Hypothalamus (tissue), 51 donors: ENCODE measurements at places on chromosomes 5 and 9.

- DNase-seq = no peak
Observed at GRCh38 chr5:56270058-56270457, 36.9 kb upstream of the ANKRD55 start.

- no peak for DNase-seq
Observed at GRCh38 chr5:31434898-31435297, 97.0 kb downstream of the DROSHA start.

- no peak for DNase-seq
Observed at GRCh38 chr5:171031977-171032376, 170.2 kb downstream of the RANBP17 start.

- no peak for DNase-seq
Observed at GRCh38 chr5:162067655-162068411, at the start of gene GABRG2. Gene GABRG2 (plus strand): TSS chr5:162067773. CDS start chr5:162068000, 227 bp downstream.

- no peak for DNase-seq
Observed at GRCh38 chr5:28281351-28281750, 1243.0 kb upstream of the CDH9 start.

- no peak for DNase-seq
Observed at GRCh38 chr5:59607138-59607765, 286.3 kb downstream of the PDE4D start.

- no peak for DNase-seq
Observed at GRCh38 chr5:1503241-1504068, 20.3 kb downstream of the LPCAT1 start.

DNA sequence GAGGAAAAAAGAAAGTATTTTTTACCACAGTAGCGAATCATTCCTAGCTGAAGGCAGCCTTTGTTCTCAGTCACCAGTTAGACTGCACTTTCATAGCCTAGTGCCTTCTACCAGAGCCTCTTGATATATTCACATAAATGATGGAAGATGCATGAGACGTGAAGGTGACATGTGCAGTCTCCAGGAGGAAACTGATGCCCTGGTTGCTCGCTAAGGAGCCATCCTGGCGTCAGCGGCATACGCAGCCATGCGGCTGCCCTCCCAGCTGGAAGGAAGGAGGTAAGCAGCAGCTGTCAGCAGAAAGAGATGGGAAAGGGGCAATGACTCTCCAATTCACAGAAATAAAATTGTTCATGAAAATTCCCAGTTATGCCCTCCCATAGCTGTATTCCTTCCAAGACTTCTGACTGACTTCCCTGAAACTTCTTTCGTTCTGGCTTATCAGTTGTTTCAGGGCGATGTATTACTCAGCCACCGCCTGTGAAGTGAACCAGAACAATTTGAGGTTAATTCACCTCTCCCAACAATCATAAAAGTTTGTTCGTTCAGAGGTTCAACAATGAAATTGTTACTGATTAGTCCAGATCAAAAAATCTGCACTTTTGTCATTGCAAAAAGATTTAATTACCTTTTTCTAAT lies 331.2 kb downstream of the NR2F1-AS1 start:
- DNase-seq = no peak

DNA sequence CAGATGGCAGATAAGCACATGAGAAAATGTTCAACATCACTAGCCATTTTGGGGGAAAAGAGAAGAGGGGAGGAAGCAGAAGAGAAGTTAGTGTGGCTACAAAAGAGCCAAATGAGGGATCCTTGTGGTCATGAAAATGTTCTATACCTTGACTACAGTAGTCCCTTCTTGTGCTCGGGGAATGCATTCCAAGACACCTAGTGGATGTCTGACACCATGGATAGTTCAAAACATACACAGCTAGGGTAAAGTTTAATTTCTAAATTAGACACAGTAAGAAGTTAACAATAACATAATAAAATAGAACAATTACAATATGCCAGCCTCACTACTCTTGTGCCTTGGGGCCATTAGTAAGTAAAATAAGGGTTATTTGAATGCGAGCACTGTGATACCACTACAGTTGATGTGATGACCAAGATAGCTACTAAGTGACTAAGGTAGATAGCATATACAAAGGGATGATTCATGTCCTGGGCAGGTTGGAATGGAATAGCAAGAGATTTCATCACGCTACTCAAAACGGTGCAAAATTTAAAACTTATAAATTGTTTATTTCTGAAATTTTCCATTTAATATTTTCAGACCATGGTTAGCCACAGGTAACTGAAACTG lies 344.1 kb downstream of the NR2F1-AS1 start:
- no peak for DNase-seq

DNA sequence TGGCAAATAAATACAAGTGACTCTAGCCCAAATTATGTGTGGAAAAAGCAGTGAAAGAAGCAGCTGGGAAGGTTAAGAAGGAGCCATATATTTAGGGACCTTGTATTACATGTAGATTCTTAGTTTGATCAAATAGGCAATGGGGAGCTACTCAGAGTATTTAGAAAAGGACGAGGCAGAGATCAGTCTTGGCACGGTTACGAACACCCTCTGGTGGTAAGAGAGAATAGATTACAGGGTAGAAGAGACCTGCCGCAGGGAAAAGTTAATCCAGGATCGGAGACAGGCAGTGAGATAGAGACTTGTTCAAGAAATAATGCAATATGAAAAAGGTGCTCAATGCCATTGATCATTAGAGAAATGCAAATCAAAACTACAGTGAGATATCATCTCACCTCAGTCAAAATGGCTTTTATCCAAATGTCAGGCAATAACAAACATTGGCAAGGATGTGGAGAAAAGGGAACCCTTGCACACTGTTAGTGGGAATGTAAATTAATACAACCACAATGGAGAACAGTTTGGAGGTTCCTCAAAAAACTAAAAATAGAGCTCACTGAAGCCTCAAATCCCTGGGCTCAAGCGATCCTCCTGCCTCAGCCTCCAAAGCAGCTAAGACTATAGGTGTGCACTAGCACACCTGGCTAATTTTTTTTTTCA lies 12.0 kb downstream of the INIP start:
- DNase-seq = peak; percentile 7

GRCh38 chr5:1868886-1869475 lies 13.7 kb downstream of the IRX4 start:
- DNase-seq = no peak

DNA sequence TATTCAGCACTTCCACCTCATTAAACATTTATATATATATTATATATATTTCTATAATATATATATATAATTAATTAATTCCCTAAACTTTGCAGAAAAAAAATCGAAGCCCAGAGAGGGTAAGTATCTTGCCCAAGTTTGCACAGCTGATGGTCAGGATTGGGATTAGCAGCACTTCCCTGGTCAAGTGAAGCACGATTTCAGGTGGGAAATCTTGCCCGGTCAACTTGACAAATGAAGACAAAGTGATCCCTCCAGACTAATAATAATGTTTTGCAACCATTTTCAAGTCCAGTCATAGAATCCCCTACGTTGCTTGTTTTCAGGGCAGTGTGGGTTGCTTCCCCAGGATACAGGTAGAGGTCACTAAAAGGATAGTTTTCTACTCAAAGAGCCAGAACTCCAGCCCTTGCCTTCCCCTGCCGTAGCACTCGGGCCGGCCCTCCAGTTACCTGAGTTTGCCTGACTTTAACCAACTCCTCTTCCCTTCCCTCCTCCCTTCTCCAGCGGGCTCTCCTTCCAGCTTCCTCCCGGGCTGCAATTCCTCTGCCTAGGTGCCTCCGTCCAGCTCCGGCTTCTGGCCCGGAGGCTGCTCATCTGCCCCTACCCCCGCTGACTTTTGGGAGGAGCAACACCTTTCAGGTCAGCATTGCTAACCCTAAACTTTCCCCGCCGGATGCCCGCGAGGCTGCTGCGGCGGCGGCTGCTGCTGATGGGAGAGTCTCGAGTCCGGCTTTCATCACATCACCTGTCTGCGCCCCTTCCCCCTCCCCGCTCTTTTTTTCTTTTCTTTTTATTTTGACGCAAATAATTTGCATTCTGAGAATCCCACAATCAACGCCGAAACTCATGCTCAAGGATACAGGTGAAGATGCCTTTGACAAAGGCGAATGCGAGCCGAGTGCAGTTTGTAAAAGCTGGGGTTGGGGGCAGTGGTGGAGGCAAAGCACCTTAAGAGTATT lies 930 bp downstream of the PRLR start:
- DNase-seq = no peak

- no peak for DNase-seq
Observed at GRCh38 chr9:21392270-21392669, 7.1 kb upstream of the IFNA2 start.

DNA sequence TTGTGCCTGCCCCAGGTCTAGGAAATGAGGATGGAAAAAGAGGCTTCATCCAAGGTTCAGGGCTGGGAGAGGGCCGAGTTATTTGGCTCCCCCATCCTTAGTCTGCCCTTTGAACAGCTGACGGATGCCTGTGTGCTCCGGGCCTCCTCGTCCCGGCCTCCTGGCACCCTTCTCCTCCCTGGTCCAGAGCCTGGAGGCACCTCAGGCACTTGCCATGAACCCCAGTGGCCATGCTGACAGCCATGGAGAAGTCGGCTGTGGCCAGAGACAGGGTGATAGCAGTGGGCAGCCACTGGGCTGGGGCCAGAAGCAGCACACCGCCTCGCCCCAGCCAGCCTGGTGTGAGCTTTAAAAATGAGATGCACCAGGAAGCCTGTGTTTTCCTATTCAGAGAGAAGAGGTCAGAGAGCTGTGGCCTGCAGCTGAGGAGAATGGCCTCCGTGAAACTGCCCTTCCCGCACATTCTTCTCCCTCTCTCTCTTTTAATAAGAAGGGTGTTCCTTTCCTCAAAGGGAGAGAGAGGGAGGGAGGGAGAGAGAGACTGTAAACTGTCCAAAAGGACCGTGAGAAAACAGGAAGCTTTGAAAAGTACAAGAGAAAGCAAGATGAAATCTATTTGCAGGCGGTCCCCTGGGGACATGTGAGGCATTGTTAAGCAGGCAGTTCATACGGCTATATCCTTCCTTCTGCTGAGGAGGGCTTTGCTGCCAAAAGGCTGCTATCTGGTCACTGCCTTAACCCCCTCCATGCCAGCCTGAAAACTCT lies 55.3 kb downstream of the ZNF366 start:
- no peak for DNase-seq

DNA sequence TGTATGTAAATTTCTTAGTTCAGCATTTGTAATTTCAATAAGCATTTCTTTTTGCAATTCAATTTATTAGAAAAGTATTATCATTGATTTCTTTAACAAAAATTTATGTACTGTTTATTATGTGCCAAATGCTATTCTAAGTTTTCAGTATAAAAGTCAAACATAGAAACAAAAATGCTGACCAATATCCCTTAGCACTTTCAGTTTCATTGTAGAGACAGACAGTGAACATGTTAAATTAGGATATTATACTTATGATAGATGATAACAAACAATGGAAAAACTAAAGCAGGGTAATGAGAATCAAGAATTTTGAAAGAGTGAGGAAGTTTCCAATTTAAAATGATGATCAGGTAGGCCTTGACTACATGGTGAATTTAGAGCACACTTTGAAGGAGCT lies 1106.0 kb downstream of the TAF11L14 start:
- no peak for DNase-seq

- no peak for DNase-seq
Observed at GRCh38 chr9:111622626-111623025, 8.5 kb upstream of the DNAJC25 start.

DNA sequence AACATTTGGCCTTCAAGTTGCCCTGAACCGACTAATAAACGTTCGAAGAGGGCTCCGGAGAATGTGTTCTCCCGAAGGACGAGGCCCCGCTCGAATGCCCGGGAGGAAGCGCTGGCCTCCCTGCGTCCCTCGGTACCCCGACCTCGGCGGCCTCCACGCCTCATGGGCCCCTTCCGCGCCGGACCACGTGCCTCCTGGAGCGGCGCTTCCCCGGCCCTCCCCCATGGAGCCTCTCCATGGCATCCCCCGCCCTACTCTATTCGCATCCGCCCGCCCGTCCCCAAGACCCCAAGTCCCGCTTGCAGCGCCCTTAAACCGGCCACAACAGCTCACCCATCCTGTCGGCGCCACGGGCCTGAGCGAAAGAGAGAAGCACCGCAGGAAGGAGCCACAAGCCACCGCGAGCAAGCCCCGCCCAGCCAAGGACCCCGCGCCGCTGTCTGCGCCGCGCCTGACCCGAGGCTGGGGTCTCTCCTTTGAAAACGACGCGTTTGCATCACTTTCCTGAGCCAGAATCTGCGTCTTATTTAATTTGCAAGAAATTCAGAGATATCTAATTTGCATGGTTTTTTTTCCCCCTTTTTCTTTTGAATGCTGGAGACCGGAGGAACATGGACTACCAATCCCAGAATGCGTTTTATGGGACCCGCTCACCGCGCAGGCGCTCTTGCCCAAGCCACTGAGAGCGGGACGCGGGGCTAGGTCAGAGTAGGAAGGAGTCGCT lies at the start of gene RPS23:
Gene RPS23 (minus strand): TSS at position 368 of the 724 bp plus-strand sequence. CDS start 31 bp downstream, at position 337.
- DNase-seq = peak; percentile 85

DNA sequence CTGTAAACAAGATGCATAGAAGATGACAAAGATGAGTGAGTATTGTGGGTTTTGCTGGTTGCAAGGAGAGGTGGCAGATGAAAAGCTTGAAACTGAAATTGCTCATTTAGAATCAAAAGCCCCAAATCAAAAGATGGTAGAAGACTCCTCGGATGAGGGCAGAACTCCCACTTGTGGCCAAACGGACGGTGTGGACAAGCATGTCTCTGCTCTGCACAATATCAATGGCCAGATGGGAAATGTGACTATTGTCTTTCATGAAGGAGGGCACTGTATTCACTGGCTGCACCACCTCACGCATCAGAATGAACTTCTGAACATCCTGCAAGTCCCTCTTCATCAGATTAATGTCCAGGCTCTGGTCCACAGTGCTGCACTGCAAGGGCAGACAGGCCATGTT lies 541.7 kb downstream of the MTRR start:
- DNase-seq = peak; percentile 1

GRCh38 chr9:125176636-125177035 lies 13.0 kb downstream of the PPP6C start:
- DNase-seq = no peak

DNA sequence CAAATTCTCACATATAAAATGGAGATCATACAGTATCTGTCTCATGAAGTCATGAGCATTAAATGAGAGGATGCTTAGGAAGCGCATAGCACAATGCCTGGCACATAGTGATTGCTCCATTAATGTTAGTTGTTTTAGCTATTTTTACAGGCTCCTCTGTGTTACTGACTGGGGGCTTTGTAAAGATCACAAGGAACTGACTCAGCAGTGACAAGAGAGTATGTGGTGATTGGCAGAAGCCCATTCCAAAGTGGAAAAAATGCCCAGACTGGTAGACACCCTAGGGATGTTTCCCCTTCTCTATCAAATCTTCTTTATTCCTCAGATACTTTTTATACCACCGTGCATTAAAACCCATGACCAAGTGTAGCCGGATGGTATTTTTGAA lies 33.5 kb downstream of the ABLIM3 start:
- DNase-seq = no peak

GRCh38 chr9:132030626-132031325 lies 48.9 kb downstream of the MED27 start:
- DNase-seq = no peak

DNA sequence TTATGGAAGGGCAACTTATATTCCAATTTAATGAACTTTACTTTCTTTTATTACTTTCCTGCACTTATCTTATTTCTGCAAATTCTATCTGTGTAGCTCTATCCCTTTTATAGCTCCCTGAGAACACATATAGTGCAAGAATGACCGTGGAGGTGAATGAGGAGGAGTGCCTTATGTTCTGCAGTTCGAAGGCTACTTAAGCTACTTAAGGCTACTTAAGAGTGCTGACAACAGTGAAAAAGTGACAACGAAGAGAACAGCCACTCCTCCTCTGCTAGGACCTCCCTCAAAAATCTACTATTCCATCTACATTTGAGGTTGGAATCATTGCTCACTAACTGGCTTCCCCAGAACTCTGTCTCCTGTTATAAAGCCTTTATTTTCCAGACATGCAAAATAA lies 1365.7 kb upstream of the C9orf72 start:
- DNase-seq = no peak
